Type B pancreatic cell (in vitro differentiated cells): ENCODE measurements at places on chromosomes 4 and X.

DNA sequence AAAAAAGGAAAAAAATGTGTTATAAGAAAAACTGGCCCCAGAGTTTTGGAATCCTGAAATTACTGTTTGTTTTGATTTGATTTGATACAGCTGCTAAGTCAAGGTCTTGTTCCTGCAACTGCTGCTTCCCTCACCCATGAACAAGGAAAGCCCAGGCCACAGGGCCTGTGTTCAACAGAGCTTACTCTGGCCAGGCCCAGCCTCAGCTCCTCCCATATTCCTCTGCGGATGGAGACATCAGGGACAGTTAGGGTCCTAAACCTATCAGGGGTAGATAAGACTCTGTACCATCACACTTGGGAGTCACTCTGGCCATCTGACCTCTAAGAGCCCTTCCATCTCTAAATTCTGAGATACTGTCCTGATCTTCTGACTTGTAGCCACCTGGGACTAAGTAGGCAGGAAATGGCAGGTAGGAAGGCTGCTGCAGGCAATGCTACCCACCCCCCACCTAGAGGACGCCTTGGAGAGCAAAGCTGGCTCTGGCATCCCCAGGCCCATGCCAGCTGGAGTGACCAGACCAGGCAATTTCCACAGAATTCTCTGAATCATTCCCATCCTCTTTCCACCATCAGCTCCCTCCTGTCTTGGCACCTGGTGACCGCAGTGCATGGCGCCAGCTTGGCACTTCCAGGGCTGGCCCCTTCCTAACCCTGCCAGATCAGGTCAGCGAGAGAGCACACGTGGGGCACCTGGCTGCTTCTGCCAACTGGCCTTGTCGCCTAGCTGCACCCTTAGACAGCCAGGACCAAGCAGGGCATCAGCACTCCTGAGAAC lies 58.0 kb upstream of the TMEM33 start:
- H3K36me3 ChIP-seq: peaks cover 4% of the 10 kb centered on the region
- H3K27me3 ChIP-seq: peaks cover 98% of the 10 kb centered on the region
- H3K27ac ChIP-seq: no peak overlapping the region
- no peak overlapping the region for H3K4me3 ChIP-seq
- peaks cover 44% of the 10 kb centered on the region for H3K4me1 ChIP-seq

GRCh38 chr4:15714141-15714540 lies 11.3 kb downstream of the BST1 start:
- no peaks in the 10 kb centered on the region for H3K36me3 ChIP-seq
- peaks cover 9% of the 10 kb centered on the region for H3K4me1 ChIP-seq
- H3K27ac ChIP-seq: no peak overlapping the region
- H3K27me3 ChIP-seq: no peaks in the 10 kb centered on the region
- no peak overlapping the region for H3K4me3 ChIP-seq

- H3K4me3 ChIP-seq: no peak overlapping the region
- H3K27me3 ChIP-seq: no peaks in the 10 kb centered on the region
- peaks cover 7% of the 10 kb centered on the region for H3K36me3 ChIP-seq
- H3K4me1 ChIP-seq: peaks cover 8% of the 10 kb centered on the region
- H3K27ac ChIP-seq: no peak overlapping the region
Measured at GRCh38 chr4:107858158-107858742, 33.5 kb downstream of the SGMS2 start.

DNA sequence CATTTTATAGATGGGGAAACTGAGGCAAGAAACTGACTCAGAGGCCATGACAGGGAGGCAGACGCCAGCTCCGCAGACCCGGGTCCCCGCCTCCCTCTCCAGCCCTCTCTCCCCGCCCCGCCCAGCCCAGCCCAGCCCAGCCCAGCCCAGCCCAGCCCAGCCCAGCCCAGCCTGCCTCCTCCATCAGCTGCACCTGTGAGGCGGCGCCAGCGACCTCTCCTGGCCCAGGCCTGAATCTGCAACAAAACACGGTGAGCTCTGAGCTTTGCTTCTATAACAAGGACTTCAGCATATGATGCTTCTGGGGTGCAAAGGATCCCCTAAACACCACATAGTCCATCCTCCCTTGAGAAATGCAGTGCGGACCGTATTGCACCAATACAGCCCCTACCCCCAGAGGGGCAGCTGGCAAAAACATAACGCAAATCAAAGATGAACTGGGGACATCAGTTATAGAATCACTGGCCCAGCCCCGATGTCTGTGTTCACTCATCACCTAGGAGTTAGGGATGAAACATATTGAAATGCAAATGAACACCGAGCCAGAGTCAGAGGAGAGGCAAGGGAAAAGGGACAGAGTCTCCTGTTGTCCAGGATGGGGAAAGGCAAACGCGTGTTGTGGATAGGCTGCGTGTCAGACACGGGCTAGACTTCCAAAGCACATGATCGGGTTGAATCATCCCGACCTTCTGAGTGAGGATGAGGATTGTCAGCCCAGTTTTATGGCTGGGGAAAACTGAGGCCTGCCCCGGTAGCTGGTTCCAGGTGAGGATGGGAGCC lies 216.1 kb upstream of the PSAPL1 start:
- no peak for DNase-seq
- peak overlapping the region; percentile 20 for H3K4me3 ChIP-seq
- peak overlapping the region; percentile 94 for H3K27ac ChIP-seq
- H3K27me3 ChIP-seq: peaks cover 6% of the 10 kb centered on the region

DNA sequence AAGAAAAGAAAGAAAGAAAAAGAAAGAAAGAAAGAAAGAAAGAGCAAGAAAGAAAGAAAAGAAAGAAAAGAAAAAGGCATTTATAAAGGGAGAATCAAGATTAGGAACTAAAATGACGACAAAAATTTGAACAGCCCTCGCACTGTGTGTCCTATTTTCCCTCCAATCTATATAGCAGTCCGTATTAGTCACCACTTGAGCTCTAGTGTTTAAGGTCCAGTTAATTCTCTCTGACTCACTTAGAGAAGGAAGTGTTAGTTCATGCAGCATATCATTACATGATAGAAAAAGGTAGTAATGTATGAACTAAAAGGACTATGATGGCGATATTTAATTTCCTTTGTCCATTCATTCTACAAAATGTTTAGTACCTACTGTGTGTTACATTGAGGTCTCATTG lies 122.7 kb downstream of the CBLL2 start:
- H3K4me3 ChIP-seq: no peak overlapping the region
- H3K27me3 ChIP-seq: no peaks in the 10 kb centered on the region
- H3K4me1 ChIP-seq: peaks cover 8% of the 10 kb centered on the region

- peaks cover 30% of the 10 kb centered on the region for H3K4me1 ChIP-seq
- peaks cover 15% of the 10 kb centered on the region for H3K36me3 ChIP-seq
- H3K4me3 ChIP-seq: peak overlapping the region; percentile 89
- H3K27me3 ChIP-seq: no peaks in the 10 kb centered on the region
- no peak for DNase-seq
Measured at GRCh38 chrX:24023972-24024669, 2.9 kb downstream of the KLHL15 start.

- H3K36me3 ChIP-seq: no peaks in the 10 kb centered on the region
- H3K4me3 ChIP-seq: no peak overlapping the region
- H3K4me1 ChIP-seq: no peaks in the 10 kb centered on the region
- no peak overlapping the region for H3K27ac ChIP-seq
- H3K27me3 ChIP-seq: no peaks in the 10 kb centered on the region
Measured at GRCh38 chr4:128332081-128332480, 44.5 kb upstream of the PGRMC2 start.

DNA sequence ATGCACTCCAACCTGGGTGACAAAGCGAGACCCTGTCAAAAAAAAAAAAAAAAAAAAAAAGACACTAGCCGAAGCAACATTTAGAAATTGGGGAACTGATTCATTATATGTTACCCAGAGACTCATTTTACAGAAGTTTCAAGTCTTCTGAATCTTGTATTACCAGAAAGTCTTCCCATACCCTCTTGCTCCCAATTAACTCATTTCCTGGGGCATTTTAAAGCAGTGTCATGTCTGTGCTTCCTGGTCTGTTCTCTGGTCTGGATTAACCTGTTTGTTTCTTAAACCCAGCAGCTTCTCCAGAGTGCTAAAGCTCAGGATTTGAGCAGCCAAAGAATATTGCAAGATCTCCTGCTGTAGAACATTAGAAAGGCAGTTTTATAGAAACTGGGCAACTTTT lies 43.7 kb downstream of the FRMPD3 start:
- H3K27me3 ChIP-seq: no peaks in the 10 kb centered on the region
- no peaks in the 10 kb centered on the region for H3K36me3 ChIP-seq
- DNase-seq: no peak
- peak overlapping the region; percentile 33 for H3K27ac ChIP-seq
- H3K4me1 ChIP-seq: peaks cover 3% of the 10 kb centered on the region
- H3K4me3 ChIP-seq: no peak overlapping the region

DNA sequence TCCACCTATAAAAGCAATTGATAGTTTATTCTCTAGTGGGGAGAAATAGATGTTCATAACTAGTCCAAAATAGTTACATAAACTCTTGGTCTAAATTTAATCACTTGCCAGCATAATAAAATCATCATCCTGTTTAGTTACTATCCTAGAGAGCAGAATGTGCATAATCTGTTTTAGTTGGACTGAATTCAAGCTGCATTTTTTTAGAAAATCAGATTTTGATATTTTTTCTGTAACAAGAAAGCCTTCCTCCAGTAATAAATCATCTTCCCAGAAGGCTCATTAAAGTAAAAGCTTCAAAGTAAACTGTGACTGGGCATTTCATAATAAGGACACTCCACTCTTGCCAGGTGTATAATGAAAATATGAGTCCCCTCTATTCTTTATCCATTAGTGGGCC lies 453.1 kb downstream of the TRAM1L1 start:
- no peak overlapping the region for H3K4me3 ChIP-seq
- no peak overlapping the region for H3K27ac ChIP-seq
- H3K4me1 ChIP-seq: no peaks in the 10 kb centered on the region
- H3K36me3 ChIP-seq: no peaks in the 10 kb centered on the region

- peak overlapping the region; percentile 22 for H3K27ac ChIP-seq
- peak; percentile 83 for DNase-seq
- no peak overlapping the region for H3K4me3 ChIP-seq
- H3K36me3 ChIP-seq: peaks cover 36% of the 10 kb centered on the region
Measured at GRCh38 chr4:128863312-128864075, 54.0 kb downstream of the JADE1 start.

- H3K4me3 ChIP-seq: no peak overlapping the region
- H3K27me3 ChIP-seq: no peaks in the 10 kb centered on the region
- no peaks in the 10 kb centered on the region for H3K36me3 ChIP-seq
- no peak for DNase-seq
Measured at GRCh38 chr4:32192363-32192762, 1472.2 kb downstream of the PCDH7 start.

GRCh38 chr4:170138580-170139194 lies 48.9 kb upstream of the AADAT start:
- DNase-seq: peak; percentile 78
- H3K4me1 ChIP-seq: peaks cover 6% of the 10 kb centered on the region
- H3K27ac ChIP-seq: peak overlapping the region; percentile 63
- H3K27me3 ChIP-seq: no peaks in the 10 kb centered on the region

GRCh38 chrX:154020536-154021115 lies 924 bp upstream of the IRAK1 start:
- H3K36me3 ChIP-seq: no peaks in the 10 kb centered on the region
- H3K4me1 ChIP-seq: peaks cover 15% of the 10 kb centered on the region
- H3K27me3 ChIP-seq: no peaks in the 10 kb centered on the region
- H3K27ac ChIP-seq: peak overlapping the region; percentile 83
- DNase-seq: no peak

- peaks cover 27% of the 10 kb centered on the region for H3K36me3 ChIP-seq
- peaks cover 29% of the 10 kb centered on the region for H3K4me1 ChIP-seq
- no peak for DNase-seq
- H3K27me3 ChIP-seq: peaks cover 36% of the 10 kb centered on the region
- peak overlapping the region; percentile 59 for H3K27ac ChIP-seq
Measured at GRCh38 chr4:52861171-52861823, 820 bp upstream of the RASL11B start.

GRCh38 chrX:3293251-3293650 lies 53.2 kb downstream of the MXRA5 start:
- H3K27ac ChIP-seq: no peak overlapping the region
- H3K4me3 ChIP-seq: no peak overlapping the region
- H3K36me3 ChIP-seq: no peaks in the 10 kb centered on the region

DNA sequence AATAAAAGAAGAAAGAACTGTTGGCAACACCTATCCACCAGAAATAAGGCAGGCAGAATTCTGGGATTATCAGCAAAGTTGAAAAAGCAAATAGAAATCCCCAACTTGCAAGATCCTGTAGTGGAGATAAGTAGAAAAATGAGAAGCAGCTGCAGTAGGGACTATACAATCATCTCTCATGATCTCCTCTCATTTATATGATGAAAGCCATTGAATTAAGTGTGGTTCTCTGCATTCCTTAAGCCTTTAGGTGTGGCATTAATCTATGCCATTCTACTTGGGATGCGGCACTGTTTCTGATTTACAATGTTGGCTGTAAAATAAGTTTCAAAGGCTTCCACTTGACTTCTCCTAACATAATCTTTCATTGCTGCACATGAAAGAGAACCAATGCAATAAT lies 869.8 kb downstream of the TRAM1L1 start:
- H3K4me3 ChIP-seq: no peak overlapping the region
- no peaks in the 10 kb centered on the region for H3K36me3 ChIP-seq
- H3K4me1 ChIP-seq: no peaks in the 10 kb centered on the region
- H3K27me3 ChIP-seq: no peaks in the 10 kb centered on the region

- H3K36me3 ChIP-seq: peaks cover 24% of the 10 kb centered on the region
- no peak for DNase-seq
- H3K4me1 ChIP-seq: no peaks in the 10 kb centered on the region
- no peak overlapping the region for H3K27ac ChIP-seq
- H3K27me3 ChIP-seq: no peaks in the 10 kb centered on the region
- H3K4me3 ChIP-seq: no peak overlapping the region
Measured at GRCh38 chr4:17589355-17589754, 12.4 kb downstream of the LAP3 start.

DNA sequence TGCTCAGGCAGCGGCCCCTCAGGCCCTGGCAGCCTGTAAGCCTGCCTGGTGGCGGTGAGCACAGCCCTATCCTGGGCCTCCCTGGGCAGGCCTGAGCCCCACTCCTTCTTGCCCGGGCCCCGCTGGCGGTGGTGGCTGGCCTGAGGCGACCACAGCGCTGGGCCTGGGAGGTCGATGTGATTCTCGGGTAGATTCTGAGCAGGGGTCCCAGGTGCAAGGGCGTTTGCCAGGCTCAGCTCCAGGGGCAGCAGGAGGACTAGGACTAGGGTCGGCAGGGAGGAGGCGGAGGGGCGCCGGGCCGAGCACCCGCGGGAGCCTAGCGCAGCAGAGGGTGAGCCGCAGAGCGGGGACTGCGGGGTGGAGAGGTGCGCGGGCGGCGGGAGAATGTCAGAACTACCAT lies 17.0 kb downstream of the FAM9A start:
- H3K27me3 ChIP-seq: no peaks in the 10 kb centered on the region
- no peaks in the 10 kb centered on the region for H3K4me1 ChIP-seq
- H3K4me3 ChIP-seq: no peak overlapping the region
- DNase-seq: no peak
- H3K36me3 ChIP-seq: no peaks in the 10 kb centered on the region
- H3K27ac ChIP-seq: no peak overlapping the region

- no peak overlapping the region for H3K4me3 ChIP-seq
- peaks cover 42% of the 10 kb centered on the region for H3K4me1 ChIP-seq
- peaks cover 28% of the 10 kb centered on the region for H3K36me3 ChIP-seq
- DNase-seq: no peak
- peaks cover 3% of the 10 kb centered on the region for H3K27me3 ChIP-seq
Measured at GRCh38 chr4:7862561-7863192, 77.0 kb downstream of the AFAP1 start.

DNA sequence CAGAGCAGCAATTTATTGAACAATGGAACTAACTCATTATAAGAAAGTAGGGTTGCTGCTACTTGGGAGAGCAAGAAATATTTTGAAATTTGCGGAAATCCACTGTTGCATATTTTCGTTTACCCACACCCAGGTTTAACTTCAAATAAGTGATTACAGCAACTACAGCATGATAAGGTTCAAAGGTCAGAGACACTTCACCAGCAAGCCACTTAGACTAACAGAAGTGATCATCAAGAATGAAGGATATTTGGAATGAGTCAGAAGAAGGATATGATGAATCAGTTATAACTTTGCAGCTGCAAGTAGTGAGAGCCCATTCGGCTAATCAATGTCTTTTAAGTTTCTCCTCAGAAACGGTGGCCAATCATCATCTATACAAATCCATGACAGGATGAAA lies 199.3 kb downstream of the TMA16 start:
- H3K4me1 ChIP-seq: no peaks in the 10 kb centered on the region
- H3K4me3 ChIP-seq: no peak overlapping the region
- H3K27ac ChIP-seq: no peak overlapping the region
- no peak for DNase-seq
